ENCODE measurements at places on chromosomes 16 and 17.

- DNase-seq: no peak
Measured at GRCh38 chr16:81522108-81522701, 77.6 kb downstream of the CMIP start.

- no peak for DNase-seq
Measured at GRCh38 chr16:2232094-2232990, 3.9 kb upstream of the DNASE1L2 start.

GRCh38 chr17:32970281-32970680 is 21.4 kb upstream of the SPACA3 start:
- DNase-seq: no peak

- DNase-seq: no peak
Measured at GRCh38 chr17:48247038-48247437, 139.5 kb downstream of the SNX11 start.

- no peak for DNase-seq
Measured at GRCh38 chr16:53537626-53538025, 34.6 kb upstream of the AKTIP start.

All from stimulated activated CD4-positive, alpha-beta T cell treated with anti-CD3 and anti-CD28 coated beads, TNF-alpha, amount 100 ng/mL, for 1 hour (primary cell).